ENCODE measurements at places on chromosomes 5 and 9. TPM values are rescaled to one million over a fixed set of nuclear protein-coding genes. Genes with fewer than 3 reads are reported as not detected.

Gene BAAT
- total RNA-seq, result 0.13 TPM

Gene CDKN2A
- 8.3 TPM for total RNA-seq

Gene C9orf78
- 34.7 TPM for total RNA-seq

Gene GRK6
- 19.8 TPM for total RNA-seq

Gene IFNA21
- not detected for total RNA-seq

Gene SPINK7
- total RNA-seq, result not detected

Gene ADAMTSL1
- 1.0 TPM for total RNA-seq

Gene PCDHA10
- not detected for total RNA-seq

Gene ITGA1
- 53.8 TPM for total RNA-seq

Gene KCNN2
- 0.96 TPM for total RNA-seq

Gene GFI1B
- not detected for total RNA-seq

Gene SLC4A9
- not detected for total RNA-seq

Gene FOXD4L4
- total RNA-seq, result 0.08 TPM

Gene PDZD2
- total RNA-seq, result 0.16 TPM

Gene CNTNAP3B
- 5.3 TPM for total RNA-seq

Gene PRUNE2
- total RNA-seq, result 2.6 TPM

Gene IL3
- not detected for total RNA-seq

Gene SLC36A1
- 7.4 TPM for total RNA-seq

Gene UNC13B
- total RNA-seq, result 8.0 TPM

Gene PCDHB16
- 0.13 TPM for total RNA-seq

Gene KCNT1
- total RNA-seq, result not detected

Gene SPEF2
- total RNA-seq, result 1.8 TPM

All from epithelial cell of alveolus of lung (primary cell).